ENCODE measurements at places on chromosomes 13 and 19.

DNA sequence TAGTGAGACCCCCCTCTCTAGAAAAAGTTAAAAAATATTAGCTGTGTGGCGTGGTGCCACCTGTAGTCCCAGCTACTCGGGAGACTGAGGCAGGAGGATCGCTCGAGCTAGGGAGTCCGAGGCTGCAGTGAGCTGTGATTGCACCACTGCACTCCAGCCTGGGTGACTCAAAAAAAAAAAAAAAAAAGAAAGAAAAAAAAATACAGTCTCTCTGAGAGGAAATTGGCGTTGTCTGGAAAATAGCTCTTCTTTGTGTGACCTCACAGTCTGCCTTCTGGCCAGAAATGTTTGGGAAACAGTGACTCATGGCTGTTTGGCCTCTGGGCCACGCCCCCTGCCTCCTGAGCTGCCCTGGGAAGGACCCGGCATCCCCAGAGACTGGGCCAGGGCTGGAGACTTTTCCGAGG, 10.7 kb downstream of the MARCHF2 start:
- peak; percentile 70 for DNase-seq

GRCh38 chr13:97124915-97125809, 97.0 kb upstream of the MBNL2 start:
- DNase-seq = no peak

- peak; percentile 93 for DNase-seq
Observed at GRCh38 chr19:13505761-13506470, 363 bp downstream of the CACNA1A start.

- DNase-seq = peak; percentile 27
Observed at GRCh38 chr19:43789029-43789428, 8.3 kb upstream of the KCNN4 start.

GRCh38 chr19:1911995-1912394, 6.8 kb downstream of the ADAT3 start:
- DNase-seq = no peak

GRCh38 chr19:19531951-19532805, 3.5 kb downstream of the YJEFN3 start:
- peak; percentile 95 for DNase-seq

DNA sequence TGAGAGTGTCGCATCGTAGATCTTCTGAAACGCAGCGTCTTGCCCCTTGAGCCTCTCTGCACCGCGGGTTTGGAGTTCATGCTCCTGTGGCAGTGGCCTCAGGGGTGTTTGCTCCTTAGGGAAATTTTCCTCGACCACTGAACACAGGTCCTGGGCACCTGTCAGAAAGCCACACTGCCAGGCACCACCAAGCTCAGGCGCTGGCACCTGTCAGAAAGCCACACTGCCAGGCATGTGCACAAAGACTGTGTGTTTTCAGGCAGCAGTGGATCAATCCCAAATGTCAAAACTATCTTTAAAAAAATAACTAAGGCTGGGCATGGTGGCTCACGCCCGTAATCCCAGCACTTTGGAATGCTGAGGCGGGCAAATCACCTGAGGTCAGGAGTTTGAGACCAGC, 87.1 kb downstream of the ATP11A start:
- peak; percentile 30 for DNase-seq

DNA sequence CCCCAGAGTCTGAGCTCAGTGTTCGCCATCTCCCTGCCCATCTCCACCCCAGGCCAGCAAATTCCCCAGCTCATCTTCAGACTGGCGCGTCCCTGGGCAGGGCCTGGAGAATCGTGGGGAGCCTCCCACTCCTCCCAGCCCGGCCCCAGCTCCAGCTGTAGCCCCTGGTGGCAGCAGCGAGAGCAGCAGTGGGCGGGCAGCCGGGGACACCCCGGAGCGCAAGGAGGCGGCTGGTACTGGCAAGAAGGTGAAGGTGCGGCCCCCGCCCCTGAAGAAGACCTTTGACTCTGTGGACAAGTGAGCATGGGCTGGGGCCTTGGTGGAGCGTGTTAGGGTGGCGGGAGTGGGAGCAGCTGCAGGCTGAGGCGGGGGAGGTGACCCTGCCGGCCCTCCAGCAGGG, 8.4 kb upstream of the PRR19 start:
- DNase-seq = peak; percentile 84

DNA sequence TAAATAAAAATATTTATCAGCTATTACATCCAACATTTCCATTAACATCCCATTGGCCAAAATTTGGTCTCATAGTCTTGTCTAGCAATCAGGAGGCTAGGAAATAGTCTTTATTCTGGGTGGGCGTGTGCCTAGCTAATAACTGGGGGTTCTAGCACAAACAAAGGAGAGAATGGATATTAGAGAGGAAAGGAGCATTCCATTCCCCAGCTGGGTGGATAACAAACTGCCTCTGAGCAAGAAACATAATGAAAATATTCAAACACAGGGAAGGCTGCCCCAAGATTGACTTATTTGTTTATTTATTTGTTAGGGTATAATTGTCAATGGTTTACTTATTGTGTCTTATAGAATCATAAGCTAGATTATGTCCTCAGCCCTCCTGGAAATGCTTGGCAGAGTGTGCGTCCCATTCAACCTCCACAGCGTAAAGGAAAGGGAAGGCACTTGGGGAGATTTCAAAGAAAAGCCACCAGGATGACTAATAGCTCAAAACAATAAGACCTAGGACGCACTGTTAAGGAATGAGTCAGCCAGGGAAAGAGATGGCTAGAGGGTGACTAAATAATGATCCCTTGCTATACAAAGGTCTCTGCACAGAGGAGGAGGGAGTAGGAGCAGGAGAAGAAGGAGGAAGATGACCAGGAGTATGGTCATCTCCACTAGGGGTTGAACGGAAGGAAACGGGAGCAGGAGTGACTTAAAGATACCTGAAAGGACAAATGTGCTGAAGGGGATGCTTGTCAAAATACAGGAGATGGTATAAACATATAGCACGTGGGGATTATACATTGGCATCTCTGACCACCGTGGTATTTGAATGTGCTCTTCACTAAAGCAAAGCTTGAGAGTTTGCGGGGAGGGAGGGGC, 23.5 kb upstream of the USP12 start:
- no peak for DNase-seq

DNA sequence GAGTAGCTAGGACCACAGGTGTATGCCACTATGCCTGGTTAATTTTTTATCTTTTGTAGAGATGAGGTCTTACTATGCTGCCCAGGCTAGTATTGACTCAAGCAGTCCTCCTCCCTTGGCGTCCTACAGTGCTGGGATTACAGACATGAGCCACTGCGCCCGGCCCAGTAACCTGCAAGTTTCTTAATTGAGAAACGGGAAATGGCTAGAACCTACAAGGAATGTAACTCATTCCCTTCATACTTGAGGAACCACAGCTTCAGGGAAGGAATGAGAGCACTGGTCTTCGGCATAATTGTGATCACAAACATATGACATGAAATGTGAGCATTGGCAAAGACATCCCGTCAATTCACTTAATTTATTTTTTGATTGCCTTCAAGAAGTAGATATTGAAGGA, 157.0 kb downstream of the KLF5 start:
- no peak for DNase-seq

- no peak for DNase-seq
Observed at GRCh38 chr13:106455777-106456176, 79.7 kb downstream of the EFNB2 start.

DNA sequence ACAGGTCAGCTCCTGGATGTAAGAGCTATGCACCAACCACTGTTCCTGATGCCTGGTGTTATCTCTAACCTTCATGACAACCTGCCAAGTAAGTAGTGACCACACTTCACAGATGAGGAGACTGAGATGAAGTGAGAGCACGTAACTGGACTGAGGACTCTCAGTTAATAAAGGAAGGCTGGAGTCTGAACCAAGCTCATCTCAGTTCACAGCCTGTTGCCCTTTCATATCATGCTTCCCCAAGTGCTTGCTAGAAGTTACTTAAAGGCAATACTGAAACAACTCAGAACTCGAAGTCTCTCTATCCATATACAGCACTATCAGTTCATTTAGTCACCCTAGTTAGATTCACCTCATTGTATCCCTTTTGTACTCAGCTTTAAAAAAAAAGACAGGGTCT, 119.7 kb downstream of the ABCC4 start:
- no peak for DNase-seq

DNA sequence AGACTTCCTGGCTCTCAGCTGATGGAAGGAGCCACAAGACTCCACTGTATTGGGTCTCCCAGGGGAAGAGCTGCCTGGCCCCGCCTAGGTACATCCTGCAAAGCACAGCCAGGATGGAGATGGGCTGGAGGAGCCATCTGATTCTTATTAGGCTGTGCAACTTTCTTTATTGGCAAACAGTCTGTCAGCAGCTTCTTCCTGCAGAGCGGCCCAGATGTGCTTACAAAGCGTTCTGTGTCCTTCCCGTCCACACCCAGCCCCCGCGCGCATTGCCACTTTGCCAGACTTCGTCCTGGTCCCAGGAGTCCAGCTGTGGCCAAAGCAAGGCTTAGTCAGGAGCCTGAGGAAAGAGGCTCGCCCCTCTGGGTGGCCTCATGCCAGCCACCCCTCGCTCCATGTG, 409.3 kb downstream of the ZNF536 start:
- peak; percentile 10 for DNase-seq

DNA sequence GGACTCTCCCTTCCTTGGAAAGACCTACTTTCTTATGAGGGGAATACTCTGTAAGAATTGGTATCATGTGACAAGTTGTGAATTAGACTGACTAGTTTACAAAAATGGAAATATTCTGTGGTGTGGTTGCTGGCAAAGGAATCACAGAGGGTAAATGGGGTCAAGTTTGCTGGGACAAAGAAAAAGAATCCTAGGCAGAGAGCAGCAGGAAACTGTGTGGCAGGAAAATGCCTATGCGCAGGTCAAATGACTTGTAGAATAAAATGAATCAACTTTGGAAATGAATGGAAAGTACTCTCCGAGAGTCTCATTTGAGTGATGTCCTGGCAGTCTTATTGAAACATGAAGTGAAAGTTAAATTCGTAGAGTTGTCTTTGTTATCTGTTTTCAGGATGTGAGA, 1250.7 kb downstream of the UQCRFS1 start:
- DNase-seq = no peak

DNA sequence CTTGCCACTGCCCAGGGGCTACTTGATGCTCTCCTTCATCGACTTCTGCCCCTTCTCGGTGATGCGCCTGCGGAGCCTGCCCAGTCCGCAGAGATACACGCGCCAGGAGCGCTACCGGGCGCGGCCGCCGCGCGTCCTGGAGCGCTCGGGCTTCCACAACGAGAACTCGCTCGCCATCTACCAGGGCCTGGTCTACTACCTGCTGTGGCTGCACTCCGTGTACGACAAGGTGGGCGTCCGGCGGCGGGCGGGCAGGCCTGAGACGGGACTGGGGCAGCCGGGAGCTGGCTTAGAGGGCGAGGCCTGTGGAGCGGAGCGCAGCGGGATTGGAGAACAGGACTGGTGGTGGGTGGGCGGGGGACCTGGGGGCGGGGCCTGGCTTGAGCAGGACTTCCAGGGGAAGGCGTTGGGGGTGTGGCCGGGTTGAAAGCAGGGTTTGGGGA, 12.7 kb upstream of the PSMD8 start:
- DNase-seq = peak; percentile 99

DNA sequence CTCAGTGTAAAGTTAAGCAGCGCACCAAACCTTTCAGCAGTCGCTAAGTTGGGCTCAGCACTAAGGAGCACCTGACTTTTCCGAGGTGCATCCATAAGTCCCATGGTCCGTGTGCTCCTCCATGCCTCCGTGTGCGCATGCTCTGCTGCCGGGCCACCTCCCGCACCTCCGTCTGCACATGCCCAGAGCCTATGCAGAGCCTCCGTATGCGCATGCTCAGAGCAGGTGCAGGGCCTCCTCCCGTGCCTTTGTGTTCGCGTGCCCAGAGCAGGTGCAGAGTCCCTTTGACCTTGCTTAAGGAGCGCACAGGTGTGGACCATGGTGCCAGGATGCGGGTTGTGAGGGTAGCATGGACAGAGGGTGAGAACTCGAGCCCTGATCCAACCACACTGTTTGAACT, 46.0 kb downstream of the ATP11A start:
- peak; percentile 90 for DNase-seq

DNA sequence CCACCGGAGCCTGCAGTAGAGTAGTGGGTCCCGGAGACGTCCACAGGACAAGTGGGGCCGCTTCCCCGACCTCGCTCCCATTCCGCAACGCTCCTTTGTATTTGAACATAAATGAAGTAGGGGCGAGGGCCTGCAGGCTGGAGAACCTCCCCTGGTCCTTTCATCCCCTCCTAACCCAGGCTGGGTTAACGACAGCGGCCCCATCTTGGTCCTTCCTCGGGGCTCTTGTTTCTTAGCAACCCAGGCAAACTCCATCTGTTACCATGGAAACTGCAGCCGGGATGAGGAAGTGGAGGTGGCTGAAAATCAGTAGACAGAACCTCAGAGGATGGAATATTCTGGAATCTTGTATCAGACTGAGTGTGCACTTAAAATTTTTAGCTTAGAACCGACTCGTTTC, 132.6 kb upstream of the USP29 start:
- DNase-seq = no peak

GRCh38 chr19:50315773-50316448, 13.3 kb downstream of the KCNC3 start:
- peak; percentile 82 for DNase-seq

DNA sequence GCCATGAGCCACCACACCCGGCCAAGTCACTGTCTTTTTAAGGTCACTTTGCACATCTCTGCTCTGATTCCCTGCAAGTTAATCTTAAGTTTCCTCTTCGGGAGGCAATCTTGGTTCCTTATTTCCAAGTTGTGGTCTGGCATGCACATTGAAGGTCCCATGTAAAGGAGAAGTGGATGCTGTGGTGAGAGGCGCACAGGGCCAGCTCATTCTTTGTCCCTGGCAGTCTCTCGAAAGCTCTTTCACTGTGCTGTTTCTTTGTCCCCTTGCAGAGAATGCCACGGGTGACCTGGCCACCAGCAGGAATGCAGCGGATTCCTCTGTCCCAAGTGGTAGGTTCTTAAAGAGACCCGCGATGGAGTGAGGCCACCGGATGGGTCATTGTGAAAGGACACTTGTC, 16.4 kb upstream of the C19orf33 start:
- no peak for DNase-seq
